ENCODE measurements at places on chromosomes 2 and 18.

- peak; percentile 1 for DNase-seq
These were observed 86.6 kb upstream of the CAVIN2 start for GRCh38 chr2:191933307-191934105.

GRCh38 chr2:231970461-231970860, 8.9 kb downstream of the DIS3L2 start:
- no peak for DNase-seq

DNA sequence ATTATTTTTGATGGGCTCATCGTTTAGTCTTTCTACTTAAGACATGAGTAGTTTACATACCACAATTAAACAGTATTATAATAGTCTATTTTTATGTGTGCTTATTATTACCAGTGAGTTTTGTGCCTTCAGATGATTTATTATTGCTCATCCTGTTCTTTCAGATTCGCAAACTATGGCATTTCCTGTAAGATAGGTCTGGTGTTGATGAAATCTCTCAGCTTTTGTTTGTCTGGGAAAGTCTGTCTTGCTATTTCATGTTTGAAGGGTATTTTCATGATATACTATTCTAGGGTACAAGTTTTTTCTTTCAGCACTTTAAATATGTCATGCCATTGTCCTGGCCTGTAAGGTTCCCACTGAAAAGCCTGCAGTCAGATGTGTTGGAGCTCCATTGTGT, 101.3 kb downstream of the DNAH7 start:
- no peak for DNase-seq

GRCh38 chr18:55483266-55483871, 104.6 kb downstream of the TCF4 start:
- DNase-seq: no peak

- DNase-seq: no peak
These were observed 58.2 kb downstream of the RAPH1 start for GRCh38 chr2:203476881-203477280.

- DNase-seq: no peak
These were observed 203.0 kb downstream of the SETBP1 start for GRCh38 chr18:44883671-44884070.

DNA sequence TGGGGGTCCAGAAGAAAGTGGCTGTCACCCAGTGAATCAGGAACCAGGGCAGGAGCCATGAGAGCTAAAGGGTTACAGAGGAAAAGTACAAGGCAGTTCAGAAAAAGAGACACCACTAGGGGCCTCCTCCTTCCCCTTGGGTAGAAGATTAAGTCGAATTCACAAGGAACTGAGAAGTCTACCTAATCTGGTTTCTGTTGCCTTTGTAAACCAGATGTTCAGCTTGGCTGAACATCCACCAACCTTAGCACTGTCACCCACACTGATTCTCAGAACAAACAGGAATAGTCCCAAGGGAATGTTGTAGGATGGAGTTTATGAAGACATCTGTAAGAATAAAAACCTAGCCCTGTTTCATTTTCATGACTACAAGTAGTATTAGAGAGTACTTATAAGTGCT, 90.4 kb upstream of the NOSTRIN start:
- DNase-seq: no peak

- no peak for DNase-seq
These were observed 94.0 kb downstream of the CDK15 start for GRCh38 chr2:201900362-201900761.

DNA sequence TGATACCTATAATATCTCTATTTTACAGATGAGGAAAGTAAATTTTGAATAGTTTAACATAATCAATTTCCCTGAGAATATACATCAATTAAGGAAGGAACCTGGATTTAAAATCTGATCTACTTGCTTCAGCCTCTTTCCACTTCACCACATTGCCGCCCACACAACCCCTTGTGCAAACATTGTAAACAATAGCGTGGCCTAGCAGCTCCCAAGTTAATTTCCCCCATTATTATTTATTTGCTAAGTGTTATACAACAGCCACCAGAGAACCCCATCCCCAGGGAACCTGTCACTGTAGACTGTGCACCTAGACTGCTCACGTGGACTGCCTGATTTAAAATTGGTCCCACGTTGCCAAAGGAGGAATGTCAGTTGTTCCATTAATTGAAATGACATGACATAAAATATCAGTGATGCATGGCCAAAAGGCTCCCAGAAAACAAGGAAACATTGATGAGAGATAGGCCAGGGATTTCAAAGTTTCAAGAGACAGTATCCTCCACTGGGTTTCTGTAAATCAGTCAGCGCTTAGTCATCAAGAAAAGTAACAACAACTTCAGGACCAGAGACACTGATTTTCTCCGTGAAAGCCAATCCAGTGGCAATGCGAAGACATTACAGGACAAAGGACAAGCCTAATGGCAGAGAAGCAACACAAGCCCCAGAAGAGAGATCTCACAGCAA, 41.3 kb downstream of the SCG2 start:
- DNase-seq: no peak

DNA sequence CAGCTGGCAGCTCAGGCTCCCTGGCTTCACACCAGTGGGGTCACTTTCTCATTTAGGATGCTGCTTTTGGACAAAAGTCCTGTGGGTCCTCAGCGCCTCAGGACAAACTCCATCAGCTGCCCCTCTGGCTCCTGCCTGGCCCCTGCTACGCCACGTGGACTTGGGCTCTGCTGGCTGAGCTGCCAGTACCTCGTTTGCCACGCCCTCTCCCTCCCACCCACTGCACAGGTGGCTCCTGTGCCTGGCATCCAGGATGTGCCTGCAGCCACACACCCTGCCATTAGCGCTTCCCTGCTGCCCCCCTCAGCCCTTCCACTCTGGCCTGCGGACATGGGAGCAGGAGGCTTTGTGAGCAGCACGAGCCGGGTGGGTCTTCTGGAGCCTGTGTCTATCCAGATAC, 118.9 kb downstream of the ZNF236 start:
- no peak for DNase-seq

- no peak for DNase-seq
These were observed 43.5 kb downstream of the ASAP2 start for GRCh38 chr2:9250091-9250490.

DNA sequence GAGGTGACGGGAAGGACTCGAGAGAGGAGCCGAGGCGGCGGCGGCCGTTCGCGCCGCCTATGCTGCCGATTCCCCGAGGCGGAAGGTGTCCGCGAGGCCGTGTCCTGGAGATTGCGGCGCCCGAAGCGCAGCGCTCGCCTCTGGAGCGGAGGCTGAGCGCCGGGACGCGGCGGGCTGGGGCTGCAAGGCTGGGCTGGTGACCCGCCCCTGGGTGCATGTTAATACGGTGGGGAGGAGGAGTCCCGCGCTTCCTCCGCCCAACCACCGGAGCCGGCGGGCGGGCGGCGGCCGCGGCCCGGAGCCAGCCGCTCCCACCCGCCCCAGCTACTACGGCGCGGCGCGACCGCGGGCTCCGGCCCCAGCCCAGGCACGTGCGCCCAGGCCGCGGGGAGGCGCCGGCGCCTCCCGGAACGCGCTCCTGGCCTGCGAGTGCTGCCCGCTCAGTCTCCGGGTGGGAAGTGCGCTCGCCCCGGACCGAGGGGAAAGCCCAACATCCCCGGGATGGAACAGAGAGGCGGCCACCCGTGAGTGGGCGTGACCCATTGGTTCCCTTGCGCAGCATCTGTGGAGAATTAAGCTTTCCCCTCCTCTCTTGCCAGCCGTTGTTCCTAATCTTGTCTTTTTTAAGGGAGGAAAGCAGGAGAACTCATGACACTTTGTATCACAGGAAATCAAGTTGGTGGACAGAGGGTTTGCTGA, at the start of gene DLGAP1:
Gene DLGAP1 (minus strand): TSS at position 195 of the 699 bp plus-strand sequence.
- DNase-seq: no peak

- DNase-seq: no peak
These were observed 230.8 kb downstream of the SEPTIN10 start for GRCh38 chr2:109382951-109383350.

- DNase-seq: no peak
These were observed 71.7 kb upstream of the SKOR2 start for GRCh38 chr18:47323158-47323557.

DNA sequence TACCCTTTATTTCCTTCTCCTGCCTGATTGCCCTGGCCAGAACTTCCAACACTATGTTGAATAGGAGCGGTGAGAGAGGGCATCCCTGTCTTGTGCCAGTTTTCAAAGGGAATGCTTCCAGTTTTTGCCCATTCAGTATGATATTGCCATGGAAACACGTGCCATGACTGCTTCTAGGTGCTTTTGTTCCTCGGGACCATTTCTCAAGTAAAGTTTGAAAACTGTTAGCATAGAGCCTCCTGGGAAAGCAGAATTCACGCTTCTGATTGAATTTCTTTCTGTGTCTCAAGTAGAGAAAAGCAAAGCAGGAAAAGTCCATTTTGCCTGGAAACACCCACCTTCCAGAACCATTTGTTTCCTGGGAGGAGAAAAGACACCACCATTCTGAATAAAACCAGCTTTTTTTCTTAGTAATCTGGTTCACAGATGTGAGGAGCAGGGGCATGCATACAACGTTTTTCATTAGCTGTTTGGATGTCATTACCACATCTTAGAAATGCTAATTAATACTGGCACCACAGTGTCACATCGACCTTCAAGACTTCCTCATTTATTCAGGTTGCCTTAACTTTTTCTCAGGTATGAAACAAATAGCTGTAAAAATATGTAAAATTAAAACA, 39.0 kb upstream of the ZBTB14 start:
- no peak for DNase-seq

DNA sequence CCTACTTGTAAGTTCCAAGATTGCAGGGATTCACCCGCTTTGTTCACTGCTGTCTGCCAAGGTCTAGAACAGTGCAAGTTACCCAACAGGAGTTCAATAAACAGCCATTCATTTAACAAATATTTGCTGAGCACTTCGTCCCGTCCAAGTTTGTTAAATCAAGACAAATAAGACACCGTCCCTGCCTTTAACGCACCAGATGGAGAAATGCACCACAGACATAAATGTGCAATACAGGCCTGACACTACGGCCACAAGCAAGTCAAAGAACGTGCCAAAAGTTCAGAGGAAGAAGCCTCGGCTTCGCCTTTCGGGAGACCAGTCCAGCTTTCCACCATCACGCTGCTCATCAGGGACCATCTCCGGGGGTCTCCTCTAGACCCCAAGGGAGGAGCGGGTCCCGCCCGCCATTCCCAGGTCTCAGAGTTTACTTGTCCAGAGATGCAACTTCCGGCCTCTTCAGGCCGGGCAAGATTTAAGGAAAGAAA, 429 bp downstream of the C2orf76 start:
- no peak for DNase-seq

DNA sequence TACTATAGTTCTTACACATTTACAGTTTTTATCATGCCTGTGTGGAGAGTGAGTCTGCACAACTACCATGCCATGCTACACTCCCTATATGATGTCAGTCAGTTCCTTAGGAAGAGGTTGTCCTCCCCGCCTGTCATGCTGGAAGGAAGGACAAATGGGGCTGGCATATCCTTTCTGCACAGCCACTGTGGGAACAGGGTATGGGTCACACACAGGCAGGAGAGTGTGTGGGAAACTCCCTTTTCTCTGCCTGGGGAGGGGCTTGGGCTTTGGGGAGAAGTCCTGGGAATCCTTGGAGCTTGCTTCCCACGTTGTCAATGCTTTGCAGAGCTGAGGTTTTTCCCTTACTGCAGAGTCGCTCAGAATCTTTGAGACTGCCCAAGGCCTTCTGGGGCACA, 232.1 kb downstream of the PRKCE start:
- no peak for DNase-seq

- no peak for DNase-seq
These were observed 95.0 kb downstream of the MAPK4 start for GRCh38 chr18:50654658-50655550.

Measured in stimulated activated CD4-positive, alpha-beta T cell treated with anti-CD3 and anti-CD28 coated beads, Interleukin-4, amount 100 ng/mL, for 48 hours (primary cell).